ENCODE measurements at places on chromosomes 6 and 20.

DNA sequence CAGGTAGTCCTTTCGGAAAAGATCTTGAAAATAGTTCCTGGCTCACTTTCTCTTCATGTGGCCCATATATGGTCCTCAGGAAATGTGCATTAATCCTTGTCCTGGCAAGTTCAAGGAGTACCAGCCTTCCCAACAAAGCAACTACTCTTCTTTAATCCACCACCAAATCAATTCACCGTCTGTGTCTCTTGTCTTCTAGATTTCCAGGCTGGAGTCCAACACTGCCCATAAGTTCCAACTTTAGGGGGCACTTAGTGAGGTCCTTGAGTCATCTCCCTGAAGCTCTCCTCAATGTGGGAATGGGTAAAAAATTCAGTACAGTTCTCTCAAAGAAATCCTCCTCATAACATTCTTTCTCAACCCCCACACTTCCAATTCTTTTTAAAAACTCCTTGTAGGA lies 6.9 kb upstream of the DAAM2 start:
- no peak for DNase-seq

DNA sequence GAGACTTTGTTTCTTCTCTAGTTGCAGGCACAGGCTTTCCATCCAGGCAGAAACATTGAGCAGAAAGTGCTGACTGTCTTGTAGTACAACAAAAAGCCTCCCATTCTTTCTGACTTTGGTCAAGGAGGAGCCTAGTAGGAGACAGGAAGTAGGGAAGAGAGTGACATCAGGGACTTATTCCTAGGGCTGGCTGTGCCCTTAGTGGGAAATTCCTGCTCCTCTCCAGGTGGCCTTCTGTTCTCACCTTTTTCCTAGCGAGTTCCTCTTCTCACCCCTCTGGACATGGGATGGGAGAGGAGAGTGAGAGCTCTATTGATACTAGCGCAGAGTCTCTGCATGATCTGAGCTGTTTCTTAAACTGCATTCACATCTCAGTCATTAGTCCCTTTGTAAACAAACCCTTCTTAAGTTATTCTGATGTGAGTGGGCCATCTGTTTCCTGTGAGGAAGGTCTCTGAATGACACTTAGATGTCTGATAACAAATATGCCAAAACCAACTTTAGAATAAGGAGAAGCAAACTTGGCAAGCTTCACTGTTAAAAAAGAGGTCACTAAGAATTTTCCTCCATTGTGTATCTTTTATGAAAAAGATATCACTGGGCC lies 455.0 kb downstream of the GJA1 start:
- peak; percentile 63 for DNase-seq

- DNase-seq = no peak
Observed at GRCh38 chr6:63897459-63897858, 261.9 kb downstream of the PHF3 start.

GRCh38 chr20:38337561-38338140 lies 8.6 kb upstream of the LBP start:
- peak; percentile 78 for DNase-seq

DNA sequence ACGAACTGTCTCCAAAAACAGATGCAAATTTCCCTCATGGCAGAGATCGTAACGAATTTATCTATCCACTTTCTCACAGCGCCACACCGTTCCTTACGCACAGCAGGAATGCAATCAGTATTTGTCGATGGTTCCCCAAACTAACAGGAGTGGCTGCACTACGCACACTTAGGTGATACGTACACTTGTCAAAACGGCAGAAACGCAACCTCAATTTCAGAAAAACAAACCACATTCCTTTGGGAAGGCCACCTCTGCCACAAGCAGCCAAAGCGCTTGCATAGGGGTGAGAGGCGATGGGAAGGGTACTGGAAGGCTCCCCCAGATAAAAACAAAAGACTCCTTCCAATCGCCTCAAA lies 638 bp downstream of the MDN1 start:
- peak; percentile 54 for DNase-seq

DNA sequence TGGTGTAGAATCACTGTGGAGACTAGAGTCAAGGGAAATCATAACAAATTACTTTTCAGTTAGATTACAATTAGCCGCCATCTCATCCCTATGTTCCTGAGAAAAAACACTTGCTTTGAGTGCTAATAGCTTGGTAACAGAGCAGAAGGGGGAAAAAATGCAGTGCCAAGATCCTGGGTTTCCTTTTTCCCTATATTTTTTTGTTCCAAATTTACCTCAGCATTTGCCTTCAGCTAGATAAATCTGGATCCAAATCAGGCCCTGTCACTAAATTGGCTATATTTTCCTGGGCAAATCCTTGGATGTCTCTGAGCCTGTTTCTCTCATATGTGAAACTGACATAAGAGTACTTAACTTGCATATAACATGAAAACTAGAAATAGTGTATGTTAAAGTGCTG lies 86.0 kb downstream of the TENT5A start:
- DNase-seq = no peak

DNA sequence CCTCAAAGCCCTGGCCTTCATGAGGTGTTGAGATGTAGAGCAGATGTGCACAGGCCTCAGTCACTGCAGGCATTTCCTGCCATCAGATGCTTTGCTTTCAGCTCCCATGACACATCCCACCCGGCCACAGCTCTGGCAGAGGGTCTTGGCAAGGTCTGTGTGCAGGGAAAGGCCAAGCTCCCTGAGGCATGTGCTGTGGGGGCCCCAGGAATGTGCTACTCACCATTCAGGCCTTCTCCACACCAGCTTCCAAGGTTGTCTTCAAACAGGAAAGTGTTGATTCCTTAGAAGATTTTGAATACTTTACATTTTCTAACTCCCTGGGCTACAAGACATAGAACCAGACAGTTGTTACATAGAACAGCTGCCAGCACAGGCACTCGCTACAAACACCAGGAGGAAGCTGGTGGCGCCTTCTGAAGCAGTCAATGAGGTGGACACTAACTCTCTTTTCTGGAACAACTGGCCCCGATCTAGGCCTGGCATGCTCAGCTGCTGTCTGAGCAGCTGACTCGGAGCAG lies 27.8 kb downstream of the CASS4 start:
- DNase-seq = peak; percentile 99

- peak; percentile 72 for DNase-seq
Observed at GRCh38 chr6:38169977-38170526, 350.5 kb downstream of the ZFAND3 start.
